Epithelial cell of proximal tubule (primary cell): ENCODE measurements at places on chromosomes 7 and 10.

GRCh38 chr10:128462844-128463243 lies 336.6 kb upstream of the MKI67 start:
- no peak for DNase-seq

DNA sequence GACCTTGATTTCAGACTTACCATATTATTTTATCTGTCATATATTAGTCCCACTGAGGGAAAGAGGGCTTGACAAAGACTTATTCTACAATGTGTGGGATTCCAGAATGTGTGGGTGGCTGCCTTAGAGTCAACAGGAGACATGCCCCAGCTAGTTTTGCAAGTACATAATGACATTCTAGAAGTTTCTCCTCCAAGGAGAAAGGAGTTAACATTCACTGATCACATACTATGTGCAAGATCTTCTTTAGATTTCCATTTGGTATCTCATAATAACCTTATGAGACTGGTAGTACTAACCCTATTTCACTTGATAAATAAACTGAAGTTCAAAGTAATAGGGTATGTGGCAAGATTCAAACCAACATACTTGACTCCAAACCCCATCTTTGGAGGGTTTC lies 25.2 kb downstream of the IRF5 start:
- DNase-seq = peak; percentile 37

DNA sequence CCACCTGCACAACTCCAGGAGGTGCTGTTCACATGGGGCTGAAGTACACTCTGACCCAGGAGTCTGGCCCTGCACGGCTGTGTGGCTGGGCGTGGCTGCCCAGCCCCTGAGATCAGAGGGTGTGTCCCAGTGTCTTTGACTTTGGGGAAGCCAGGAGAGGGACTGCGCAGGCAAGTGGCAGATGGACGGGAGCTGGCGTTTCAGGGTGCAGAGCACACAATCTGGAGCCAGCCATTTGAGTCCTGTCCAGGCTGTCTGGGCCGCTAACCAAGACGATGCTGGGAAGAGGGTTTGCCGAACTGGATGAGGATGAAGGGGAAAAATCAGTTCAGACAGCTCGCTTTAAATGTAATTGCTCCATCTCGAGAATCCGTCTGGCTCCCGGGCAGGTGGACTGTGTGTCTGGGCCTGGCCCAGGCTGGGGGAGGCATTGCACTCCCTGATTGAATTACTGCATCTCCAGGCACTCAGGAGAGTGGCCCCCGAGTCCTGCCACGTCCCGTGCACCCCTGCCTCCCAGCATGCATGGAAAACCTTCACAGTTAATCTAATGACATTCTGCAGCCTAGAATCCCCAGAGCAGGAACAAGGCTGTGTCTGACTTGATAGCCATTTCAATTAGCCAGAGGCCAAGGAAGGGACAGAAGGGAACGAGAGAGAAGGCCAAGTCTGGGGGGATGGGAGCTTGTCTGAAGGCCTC lies 120.8 kb upstream of the NANOS1 start:
- no peak for DNase-seq

DNA sequence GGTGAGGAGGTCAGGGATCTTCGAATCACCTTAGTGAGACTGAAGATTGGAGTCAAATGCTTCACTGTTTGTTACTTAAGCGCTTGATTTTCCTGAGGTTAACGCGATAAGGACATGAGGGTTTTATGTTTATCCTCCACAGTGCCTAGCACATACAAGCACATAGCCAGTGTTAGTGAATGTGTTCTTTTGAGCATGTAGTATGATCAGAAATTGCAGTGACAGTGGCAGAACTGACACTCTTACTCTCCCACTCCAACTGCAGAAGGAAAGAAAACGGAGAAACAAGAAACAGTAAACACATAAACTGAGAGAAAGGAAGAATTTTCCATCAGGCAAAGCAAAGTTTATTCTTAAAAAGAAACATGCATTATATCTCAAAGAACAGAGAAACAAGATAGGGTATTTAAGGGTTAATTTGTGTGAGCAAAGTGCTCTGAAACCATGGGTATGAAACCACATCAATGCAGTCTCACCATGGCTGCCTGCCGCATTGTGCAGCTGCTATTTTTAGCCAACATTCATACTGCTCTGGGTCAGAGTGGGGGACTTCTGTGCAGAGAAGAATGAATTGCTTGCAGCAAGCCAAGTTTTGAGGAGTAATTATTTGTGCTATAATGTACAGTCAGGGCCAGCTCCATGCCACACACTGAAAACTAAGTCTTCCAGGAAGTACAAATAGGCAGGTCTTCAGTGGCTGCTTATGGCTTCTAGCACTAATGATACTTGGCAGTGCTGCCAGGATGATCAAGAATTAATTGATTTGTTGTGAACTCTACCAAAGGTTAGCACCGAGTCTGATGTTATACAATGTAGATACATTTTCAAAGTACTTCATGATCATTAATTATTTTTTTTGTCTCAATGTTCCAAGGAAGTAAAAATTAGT lies 152.0 kb downstream of the MACC1 start:
- DNase-seq = peak; percentile 55
